ENCODE measurements at places on chromosomes 13 and 19. TPM values are rescaled to one million over a fixed set of nuclear protein-coding genes. Genes with fewer than 3 reads are reported as not detected.

Gene FAM216B
- total RNA-seq, result not detected

DNA sequence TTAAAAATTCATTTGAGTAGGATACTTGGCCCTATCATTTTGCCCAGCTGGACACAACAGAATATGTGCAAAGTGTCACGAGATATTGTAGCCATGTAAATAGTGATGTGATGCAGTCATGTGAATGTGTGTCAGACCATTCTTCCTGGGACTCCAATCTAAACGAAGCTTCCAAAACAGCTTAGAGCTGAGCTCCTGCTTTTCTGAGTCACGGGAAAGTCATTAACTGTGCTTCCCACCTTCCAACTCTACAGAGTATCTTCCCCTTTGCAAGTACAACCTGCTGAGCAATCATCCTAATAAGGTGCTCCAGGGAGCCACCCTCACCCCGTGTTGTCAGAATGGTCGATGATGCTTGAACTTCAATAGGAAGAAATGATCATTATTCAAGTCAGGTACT lies 294.7 kb downstream of the MYO16 start:
- H3K4me1 ChIP-seq, result no peaks in the 10 kb centered on the region
- no peak for DNase-seq
- no peak overlapping the region for H3K4me3 ChIP-seq
- H3K27me3 ChIP-seq, result no peaks in the 10 kb centered on the region

Gene UNC13A
- not detected for total RNA-seq

- DNase-seq, result no peak
- H3K27me3 ChIP-seq, result no peaks in the 10 kb centered on the region
- H3K36me3 ChIP-seq, result no peaks in the 10 kb centered on the region
- no peak overlapping the region for H3K27ac ChIP-seq
- H3K4me1 ChIP-seq, result no peaks in the 10 kb centered on the region
These were observed 20.6 kb upstream of the SERPINE3 start for GRCh38 chr13:51318876-51319275.

- no peaks in the 10 kb centered on the region for H3K27me3 ChIP-seq
- no peak overlapping the region for H3K4me3 ChIP-seq
- H3K27ac ChIP-seq, result no peak overlapping the region
- no peaks in the 10 kb centered on the region for H3K4me1 ChIP-seq
- no peak for DNase-seq
These were observed 7.0 kb upstream of the TMC4 start for GRCh38 chr19:54179921-54180461.

DNA sequence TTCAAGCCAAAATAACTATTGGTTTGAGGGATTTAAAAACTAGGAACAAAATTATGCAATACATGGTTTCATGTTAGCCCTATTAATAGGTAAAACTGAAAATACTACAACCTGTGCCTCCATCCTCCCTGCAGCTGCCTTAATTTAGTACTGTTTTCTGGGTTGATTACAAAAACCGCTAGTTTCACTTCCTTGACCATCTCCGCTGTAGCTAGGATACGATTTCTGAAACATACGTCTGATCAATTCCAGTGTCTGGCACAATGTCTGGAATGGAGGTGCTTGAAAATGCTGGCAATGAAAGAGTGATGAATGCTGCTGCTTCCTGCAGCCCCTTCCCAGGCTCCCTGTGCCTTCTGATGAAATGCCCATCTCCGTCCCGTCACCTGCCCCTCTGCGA lies 273.5 kb downstream of the SHISA2 start:
- no peaks in the 10 kb centered on the region for H3K4me1 ChIP-seq
- H3K4me3 ChIP-seq, result no peak overlapping the region
- no peaks in the 10 kb centered on the region for H3K36me3 ChIP-seq
- no peak for DNase-seq
- no peak overlapping the region for H3K27ac ChIP-seq
- H3K27me3 ChIP-seq, result no peaks in the 10 kb centered on the region

GRCh38 chr19:57465680-57466381 lies 8.9 kb upstream of the VN1R1 start:
- H3K27ac ChIP-seq, result no peak overlapping the region
- H3K4me3 ChIP-seq, result no peak overlapping the region
- no peaks in the 10 kb centered on the region for H3K27me3 ChIP-seq
- H3K36me3 ChIP-seq, result no peaks in the 10 kb centered on the region
- no peaks in the 10 kb centered on the region for H3K4me1 ChIP-seq
- DNase-seq, result no peak

Gene PGLYRP1
- not detected for total RNA-seq

Gene ZNF302
- 14.6 TPM for total RNA-seq

DNA sequence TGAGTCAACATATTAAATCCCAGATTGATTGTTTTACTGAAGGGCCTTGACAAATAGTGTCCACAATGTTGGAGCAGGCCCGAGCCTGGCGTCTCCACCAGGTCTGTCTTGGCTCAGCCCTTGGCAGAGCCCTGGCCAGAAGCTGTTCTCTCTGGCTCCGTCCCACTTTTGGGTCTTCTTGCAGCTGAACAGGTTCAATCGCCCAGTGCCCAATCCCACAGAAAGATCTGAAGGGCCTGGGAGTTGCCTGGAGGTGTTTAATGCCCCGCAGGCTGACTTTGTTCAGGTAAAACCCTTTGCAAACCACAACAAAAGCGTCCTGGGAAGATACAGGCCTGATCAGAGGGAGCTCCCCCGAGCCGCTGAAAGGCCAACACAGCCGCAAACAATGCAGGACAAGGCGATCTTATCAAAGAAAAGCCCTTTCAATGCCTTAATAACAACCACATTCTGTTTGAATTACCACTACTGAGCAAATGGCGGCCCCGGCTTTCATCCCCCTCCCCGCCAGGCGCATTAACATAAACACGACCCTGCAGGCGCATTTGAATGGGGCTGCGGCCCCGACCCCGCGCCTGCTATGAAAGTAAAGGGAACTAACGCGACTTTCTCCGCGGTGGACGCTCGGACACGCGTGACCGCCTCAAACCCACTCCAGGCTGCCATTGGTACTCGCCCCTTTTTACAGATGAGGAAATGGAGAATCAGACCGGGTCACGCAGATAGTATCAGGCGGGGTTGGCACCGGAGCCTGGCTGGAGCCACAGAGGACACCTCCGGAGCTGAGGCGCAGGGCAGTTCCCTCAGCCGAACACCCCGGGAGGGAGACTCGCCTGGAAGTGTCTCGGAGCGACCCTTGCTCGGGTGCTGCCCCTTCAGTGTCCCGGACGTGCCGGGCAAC lies 3.1 kb downstream of the CDX2 start:
- no peak overlapping the region for H3K27ac ChIP-seq
- H3K4me1 ChIP-seq, result peaks cover 2% of the 10 kb centered on the region
- no peaks in the 10 kb centered on the region for H3K36me3 ChIP-seq

Gene ATXN8OS
- not detected for total RNA-seq

DNA sequence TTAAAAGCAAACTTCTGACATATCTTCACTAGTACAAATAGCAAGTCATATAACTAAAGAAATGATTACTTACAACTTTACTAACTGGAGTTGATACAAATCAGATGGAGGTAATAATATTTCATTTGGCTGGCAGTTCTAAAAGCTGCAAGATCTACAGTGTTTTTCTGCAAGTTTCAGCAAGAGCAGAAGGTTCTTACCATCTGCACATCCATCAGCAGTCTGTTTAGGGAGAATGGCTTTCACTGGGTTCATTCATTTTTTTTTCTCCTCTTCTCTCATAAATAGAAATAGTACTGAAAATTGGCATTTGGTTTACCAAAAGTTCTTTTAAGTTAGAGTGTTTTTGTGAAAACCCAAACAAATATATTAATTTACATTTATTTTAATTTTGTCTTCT lies 3.1 kb upstream of the SHISA2 start:
- peaks cover 11% of the 10 kb centered on the region for H3K4me1 ChIP-seq
- no peak for DNase-seq
- H3K27me3 ChIP-seq, result peaks cover 28% of the 10 kb centered on the region
- H3K4me3 ChIP-seq, result no peak overlapping the region
- no peak overlapping the region for H3K27ac ChIP-seq

DNA sequence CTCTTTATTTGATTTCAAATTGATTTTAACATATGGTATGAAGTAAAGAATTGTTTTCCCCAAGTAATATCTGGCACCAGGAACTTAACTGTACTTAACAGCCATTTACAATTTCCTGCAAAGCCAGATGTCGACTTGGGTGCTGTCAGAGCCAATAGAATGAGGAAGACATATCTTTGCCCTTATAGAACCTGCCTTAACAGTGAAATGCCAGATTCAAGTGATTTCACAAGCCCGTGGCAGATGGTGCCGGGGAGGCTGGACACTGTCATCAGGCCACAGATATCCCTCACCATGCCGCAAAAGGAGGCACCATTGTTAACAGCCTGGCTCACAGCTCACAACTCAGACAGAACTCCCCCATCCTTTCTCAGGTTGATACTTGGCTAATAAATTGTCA lies 48.7 kb downstream of the ESD start:
- H3K4me1 ChIP-seq, result no peaks in the 10 kb centered on the region
- no peak overlapping the region for H3K27ac ChIP-seq
- H3K27me3 ChIP-seq, result no peaks in the 10 kb centered on the region
- no peak overlapping the region for H3K4me3 ChIP-seq
- no peak for DNase-seq
- peaks cover 26% of the 10 kb centered on the region for H3K36me3 ChIP-seq

DNA sequence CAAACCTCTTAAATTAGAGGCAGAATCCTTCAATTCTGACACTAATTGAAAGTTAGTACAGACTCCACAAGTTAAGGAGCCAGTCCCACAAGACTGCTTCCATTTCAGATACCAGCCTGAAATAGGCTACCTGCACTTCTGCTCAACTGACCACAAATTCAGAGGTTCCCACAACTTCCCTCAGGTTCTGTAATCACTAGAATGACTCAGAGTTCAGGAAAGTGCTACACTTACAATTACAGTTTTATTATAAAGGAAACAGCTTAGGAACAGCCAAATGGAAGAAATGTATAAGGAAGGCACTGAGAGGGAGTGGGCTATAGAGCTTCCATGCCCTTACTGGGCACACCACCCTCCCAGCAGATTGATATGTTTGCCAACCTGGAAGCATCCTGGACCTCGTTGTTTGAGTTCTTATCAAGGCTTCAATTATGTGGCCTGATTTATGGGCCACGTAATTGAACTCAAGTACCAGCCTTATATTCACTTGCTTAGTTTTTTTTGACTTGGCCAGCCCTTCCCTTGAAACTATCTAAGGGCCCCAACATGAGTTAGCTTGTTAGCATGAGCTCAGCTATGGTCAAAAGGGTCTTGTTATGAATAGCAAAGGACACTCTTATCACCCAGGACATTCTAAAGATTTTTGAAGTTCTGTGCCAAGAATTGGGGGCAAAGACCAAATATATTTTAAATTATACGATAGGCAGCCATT lies 25.9 kb downstream of the NBEA start:
- no peak overlapping the region for H3K27ac ChIP-seq
- no peaks in the 10 kb centered on the region for H3K4me1 ChIP-seq

All from CD4-positive, CD25-positive, alpha-beta regulatory T cell (primary cell).